ENCODE measurements at places on chromosomes 5 and 9.
A peak's percentile ranks its signal among the peaks of the same experiment; 100 is the strongest.

- DNase-seq: peak; percentile 54
These were observed 101.6 kb upstream of the SSBP2 start for GRCh38 chr5:81852291-81853029.

GRCh38 chr5:176675676-176676360 is 28.5 kb downstream of the TSPAN17 start:
- no peak for DNase-seq

DNA sequence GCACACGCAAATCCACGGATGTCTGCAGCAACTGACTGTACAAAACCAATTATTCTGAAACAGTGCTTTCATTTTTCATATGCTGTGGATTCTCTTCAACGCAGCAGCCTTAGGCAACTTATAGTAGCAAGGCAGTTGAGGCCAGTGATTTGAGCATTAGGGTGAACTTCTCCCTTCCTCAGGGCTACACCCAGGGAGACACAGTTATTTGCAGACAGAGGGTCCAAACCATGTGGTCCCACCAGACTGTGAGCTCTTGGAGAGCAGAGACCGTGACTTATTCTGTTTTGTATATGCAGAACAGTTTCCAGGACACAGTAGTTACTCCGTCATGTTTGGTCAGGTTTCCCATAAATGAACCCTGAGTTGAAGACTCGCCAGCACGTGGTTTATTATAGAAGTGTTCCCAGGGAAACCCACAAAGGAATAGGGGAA is 19.0 kb upstream of the WHRN start:
- no peak for DNase-seq

- no peak for DNase-seq
These were observed 75.8 kb upstream of the PCSK5 start for GRCh38 chr9:75814667-75815066.

- peak; percentile 36 for DNase-seq
These were observed 16.5 kb upstream of the TMEM171 start for GRCh38 chr5:73103870-73104299.

DNA sequence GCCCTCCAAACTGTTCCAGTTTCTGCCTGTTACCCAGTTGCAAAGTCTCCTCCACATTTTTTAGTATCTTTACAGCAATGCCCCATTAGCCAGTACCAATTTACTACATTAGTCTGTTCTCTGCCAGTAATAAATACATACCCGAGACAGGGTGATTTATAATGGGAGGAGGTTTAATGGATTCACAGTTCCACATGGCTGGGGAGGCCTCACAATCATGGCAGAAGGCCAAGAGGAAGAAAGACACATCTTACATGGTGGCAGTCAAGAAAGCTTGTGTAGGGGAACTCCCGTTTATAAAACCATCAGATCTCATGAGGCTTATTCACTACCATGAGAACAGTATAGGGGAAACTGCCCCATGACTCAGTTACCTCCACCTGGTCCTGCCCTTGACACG is 600.7 kb upstream of the CDH6 start:
- DNase-seq: no peak

DNA sequence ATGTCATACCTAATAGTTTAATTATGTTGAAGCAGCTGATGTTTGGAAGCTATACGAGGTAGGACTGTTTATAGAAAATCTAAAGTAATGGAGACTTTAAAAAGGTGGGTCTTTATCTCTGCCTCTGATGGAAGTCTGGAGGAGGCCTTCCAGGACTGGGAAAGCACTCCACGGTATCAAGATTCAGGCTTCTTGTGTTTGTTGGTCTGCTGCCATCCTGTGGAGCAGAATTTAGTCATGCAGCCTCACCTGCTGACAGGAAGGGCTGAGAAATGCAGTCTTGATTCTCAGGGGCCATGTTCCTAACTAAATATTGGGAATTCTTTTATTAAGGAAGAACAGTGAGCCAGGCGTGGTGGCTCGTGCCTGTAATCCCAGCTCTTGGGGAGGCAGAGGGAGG is 15.9 kb downstream of the SPDL1 start:
- no peak for DNase-seq

DNA sequence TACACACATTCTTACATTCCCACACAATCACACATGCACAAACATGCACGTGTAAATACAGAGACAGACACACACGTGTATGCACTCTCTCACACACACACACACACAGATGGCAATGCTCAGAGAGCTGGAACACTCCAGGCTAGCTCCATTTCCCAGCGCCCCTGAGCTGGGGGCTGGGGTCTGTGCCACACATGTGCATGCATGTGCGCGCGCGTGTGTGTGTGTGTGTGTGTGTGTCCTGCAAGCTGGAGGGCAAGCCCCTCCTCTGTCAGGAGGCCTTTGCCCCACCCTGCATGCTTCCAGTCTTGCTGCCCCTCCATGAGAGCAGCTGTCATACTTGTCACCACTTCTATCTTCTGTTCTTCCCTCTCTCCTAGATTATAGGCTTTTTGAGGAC is 16.6 kb upstream of the S1PR3 start:
- no peak for DNase-seq

GRCh38 chr5:176736931-176737745 is 73.2 kb upstream of the UNC5A start:
- DNase-seq: no peak

- DNase-seq: no peak
These were observed 6.8 kb upstream of the RECK start for GRCh38 chr9:36029765-36030528.

DNA sequence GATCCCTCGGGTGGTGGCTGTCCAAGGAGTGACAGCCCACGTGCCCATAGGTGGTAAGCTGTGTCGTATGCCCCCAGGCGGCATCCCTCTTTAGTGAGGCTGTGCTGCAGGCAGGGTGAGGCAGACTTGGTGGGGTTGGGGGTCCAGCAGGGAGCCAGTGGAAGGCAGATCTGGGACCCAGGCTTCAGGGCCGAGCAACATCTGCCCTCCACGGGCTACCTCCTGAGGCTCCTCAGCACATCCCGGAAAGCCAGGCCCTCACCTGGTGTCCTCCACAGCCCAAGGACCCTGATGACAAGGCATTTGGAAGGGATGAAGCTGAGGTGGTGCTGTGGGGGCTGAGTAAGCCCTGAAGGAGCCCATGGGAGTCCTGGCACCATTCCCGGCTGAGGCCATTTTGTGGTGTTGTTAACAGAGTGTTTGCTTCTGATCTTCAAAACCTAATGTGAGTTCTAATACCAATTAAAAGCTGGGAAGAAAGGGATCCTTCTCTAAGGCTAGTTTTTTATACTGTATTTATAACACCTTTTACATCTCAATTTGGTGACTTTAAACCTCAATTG is 295.8 kb upstream of the IRX2 start:
- no peak for DNase-seq

GRCh38 chr9:37405764-37406380 is 16.6 kb upstream of the GRHPR start:
- no peak for DNase-seq

- DNase-seq: peak; percentile 22
These were observed 214.4 kb downstream of the EFNA5 start for GRCh38 chr5:107456281-107456715.

DNA sequence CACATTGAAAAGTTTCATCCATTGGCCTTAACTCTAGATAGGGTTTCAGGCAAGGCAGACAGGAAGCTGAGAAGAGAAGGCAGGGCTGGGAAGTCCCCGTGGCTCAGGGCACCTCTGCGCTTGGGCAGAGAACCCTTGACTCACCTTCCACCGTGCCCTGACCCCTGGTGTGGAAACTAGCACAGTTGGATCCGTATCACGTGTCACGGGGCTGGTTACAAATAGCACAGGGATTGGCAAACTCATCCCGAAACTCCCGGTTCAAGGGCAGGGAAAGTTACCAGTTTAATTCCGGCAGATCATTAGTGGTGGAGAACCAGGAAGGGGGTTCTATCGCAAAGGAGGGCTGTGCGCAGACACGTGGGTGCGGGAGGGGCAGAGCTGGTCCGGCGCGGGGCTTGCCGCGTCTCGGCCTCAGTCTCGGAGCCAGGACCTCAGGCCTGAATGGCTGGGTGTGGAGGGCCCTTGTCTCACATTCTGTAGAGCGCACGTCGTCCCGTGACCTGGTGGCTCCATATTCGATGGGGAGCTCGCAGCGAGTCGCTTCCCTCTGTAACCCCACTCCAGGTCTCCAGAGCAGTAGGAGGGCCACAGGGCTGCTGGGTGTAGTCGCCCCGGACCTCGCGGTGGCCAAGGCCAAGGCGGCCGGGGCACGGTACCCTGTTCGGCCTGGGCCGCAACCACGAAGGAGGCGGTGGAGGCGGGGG is 771 bp upstream of the TMEM171 start:
- DNase-seq: no peak

Measured in DMS79 treated with DMSO at 0.1 percent for 48 hours (cell line).